ENCODE measurements at places on chromosomes 12 and 14.

- DNase-seq: no peak
These were observed 35.6 kb upstream of the FBRSL1 start for GRCh38 chr12:132454193-132454932.

DNA sequence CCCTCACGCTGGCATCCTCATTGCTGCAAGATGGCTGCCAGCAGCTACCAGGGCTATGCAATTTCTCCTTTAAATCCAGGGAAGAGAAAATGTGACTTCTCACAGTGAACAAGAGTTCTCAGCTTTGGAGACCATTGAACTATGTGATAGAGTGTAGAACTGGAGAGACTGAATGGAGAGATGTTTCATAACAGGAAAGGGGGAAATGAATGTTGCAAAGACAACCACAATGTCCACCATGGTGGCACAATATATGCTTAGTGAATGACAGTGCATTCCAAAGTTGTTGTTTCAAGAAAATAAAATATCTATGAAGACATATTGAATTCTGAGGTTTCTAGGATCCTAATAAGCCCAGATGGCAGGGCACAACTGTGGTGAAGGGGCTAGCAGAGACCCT is 13.2 kb upstream of the COCH start:
- no peak for DNase-seq

GRCh38 chr12:57765003-57765697 is 1.7 kb downstream of the CYP27B1 start:
- DNase-seq: peak; percentile 80

- no peak for DNase-seq
These were observed 10.4 kb downstream of the SLC10A1 start for GRCh38 chr14:69786603-69787002.

- no peak for DNase-seq
These were observed 5.4 kb upstream of the PELI2 start for GRCh38 chr14:56112781-56113180.

DNA sequence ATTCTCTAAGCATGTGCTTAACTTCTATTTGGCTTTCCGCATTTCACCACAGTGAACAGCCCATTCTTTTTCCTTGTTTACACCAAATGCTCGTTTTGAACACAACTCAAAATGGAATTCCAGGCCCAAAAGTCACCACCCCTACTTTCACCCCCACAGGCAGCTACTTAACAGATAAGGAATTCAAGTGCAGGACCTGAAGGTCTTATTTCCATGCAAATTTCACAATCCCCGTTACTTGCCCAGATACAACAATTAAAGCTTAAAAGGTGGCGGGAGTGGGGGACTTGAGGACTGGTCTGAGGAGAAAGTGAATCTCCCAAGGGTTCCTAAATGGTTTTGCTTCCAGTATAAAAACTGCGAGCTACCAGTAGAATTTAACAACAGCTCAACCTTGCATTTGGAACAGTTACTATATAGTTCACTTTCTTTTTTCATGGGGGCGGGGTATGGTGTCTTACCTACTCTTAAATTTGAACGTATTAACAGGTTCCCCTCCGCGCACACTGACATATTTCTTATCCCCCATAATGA is 3.7 kb downstream of the USP44 start:
- no peak for DNase-seq

GRCh38 chr12:128753438-128753837 is 70.3 kb downstream of the SLC15A4 start:
- no peak for DNase-seq

DNA sequence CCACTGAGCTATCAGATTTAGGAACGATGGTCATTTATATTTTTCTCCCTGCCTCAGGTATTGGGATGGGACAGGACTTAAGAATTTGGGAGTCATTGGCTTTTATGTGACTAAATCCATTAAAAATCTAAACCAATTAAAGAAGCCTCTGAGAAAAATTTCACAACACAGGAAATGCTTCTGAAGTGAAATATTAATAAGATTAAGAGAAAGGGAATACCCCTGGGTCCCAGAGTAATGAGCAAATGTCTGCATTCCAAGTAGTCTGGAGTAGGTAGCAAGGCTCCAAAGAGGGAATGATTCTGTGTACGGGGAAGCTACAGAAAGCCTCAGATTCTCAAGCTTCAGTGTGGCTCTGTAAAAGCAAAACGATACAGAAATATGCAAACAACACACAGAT is 707 bp upstream of the MED6 start:
- DNase-seq: no peak

DNA sequence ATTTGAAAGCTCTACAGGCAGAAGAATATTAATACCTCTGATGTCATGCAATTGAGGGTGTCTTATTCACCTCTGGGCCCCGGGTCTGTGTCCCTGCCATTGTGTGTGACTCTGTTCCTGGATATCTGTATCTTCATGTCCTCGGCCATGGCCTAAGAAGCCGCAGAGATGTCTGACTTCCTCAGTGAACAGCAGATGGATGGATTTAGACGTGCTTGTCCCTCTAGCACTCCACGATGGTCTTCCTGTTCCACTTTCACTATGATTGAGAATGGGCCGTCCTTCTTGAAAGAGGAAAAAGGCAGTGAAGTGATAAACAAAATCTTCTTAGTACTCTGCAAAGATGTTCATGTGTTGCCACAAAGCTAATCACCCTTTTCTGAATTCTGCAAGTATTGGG is 217.4 kb downstream of the SLC41A2 start:
- DNase-seq: peak; percentile 49

GRCh38 chr14:53368711-53369201 is 215.6 kb upstream of the DDHD1 start:
- no peak for DNase-seq

DNA sequence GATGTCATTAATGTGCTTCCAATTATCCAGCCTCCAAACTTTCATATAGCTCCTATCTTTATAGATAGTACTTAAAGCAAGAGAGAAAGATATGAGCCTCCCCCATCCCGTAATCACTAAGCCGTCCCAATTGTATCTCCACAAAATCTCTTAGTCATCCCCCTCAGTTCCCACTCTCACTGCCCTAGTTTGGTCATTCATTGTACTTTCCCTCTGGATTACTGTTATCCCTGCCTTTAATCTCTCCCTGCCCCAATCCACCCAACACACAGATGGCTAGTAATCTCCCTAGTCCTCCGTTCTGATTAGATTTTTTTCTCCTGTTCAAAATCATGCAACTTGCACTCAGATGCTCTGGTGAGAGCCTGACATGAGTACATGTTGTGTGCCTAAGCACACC is 5.4 kb upstream of the BCAT1 start:
- DNase-seq: no peak

DNA sequence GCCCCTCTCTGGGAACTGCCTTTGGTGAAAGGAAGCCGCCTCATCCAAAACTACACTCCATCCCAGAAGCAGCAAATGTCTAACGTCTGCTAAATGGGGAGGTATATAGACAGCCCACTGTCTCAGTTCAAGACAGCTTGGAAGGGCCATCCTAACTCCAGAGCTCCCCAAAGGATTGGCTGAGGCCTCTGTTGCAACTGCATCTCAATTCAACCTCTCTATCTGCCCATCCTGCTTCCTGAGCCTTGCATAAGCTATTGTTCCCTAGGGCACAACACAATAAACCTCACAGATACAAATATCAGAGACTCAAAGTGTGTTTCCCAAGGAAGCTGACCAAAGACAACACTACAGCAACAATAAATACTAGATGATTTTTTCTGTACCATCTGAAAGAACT is 495.2 kb upstream of the SOX5 start:
- no peak for DNase-seq

- no peak for DNase-seq
These were observed 81.2 kb downstream of the TMEM260 start for GRCh38 chr14:56660677-56661389.

GRCh38 chr14:22510527-22511110 is 78.4 kb downstream of the DAD1 start:
- no peak for DNase-seq

Measured in activated naive CD4-positive, alpha-beta T cell treated with anti-CD3 and anti-CD28 coated beads for 36 hours (primary cell).